CD8-positive, alpha-beta memory T cell (primary cell): ENCODE measurements at places on chromosomes 4 and X. TPM values are rescaled to one million over a fixed set of nuclear protein-coding genes. Genes with fewer than 3 reads are reported as not detected.

DNA sequence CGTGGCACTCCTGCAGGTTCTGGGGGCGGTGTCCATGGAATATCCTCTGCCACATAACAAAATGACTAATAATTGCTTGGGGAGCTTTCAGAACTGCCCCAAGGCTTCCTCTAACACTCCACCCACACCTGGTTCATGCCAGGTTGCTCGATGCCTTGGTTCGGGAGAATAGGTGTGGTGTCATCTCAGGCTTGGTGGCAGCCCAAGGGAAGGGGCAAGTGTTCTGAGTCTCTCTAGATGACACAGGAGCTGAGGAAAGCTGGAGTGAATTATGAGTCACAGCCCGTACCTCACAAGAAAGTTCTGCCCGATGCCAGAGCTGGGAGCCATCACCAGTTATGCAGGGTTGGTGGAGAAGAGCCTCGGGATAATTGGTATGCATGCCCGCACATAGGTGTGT is 14.7 kb downstream of the FTSJ1 start:
- H3K4me3 ChIP-seq, result no peak overlapping the region
- H3K36me3 ChIP-seq, result no peaks in the 10 kb centered on the region
- H3K27me3 ChIP-seq, result no peaks in the 10 kb centered on the region

KIT gene
- total RNA-seq, result 0.39 TPM

CT83 gene
- not detected for total RNA-seq

GRCh38 chr4:39104255-39104654 is 42.2 kb downstream of the KLHL5 start:
- no peak for DNase-seq
- no peaks in the 10 kb centered on the region for H3K4me1 ChIP-seq
- H3K27ac ChIP-seq, result no peak overlapping the region
- H3K27me3 ChIP-seq, result no peaks in the 10 kb centered on the region
- H3K36me3 ChIP-seq, result no peaks in the 10 kb centered on the region

GRCh38 chr4:77002321-77003107 is 53.0 kb downstream of the SEPTIN11 start:
- no peaks in the 10 kb centered on the region for H3K27me3 ChIP-seq
- no peak overlapping the region for H3K4me3 ChIP-seq
- DNase-seq, result no peak
- peaks cover 8% of the 10 kb centered on the region for H3K4me1 ChIP-seq
- no peak overlapping the region for H3K27ac ChIP-seq
- no peaks in the 10 kb centered on the region for H3K36me3 ChIP-seq

- H3K36me3 ChIP-seq, result no peaks in the 10 kb centered on the region
- H3K4me3 ChIP-seq, result no peak overlapping the region
- no peak for DNase-seq
- no peak overlapping the region for H3K27ac ChIP-seq
Observed at GRCh38 chr4:159258889-159259560, 156.1 kb downstream of the RAPGEF2 start.

SSX4 gene
- not detected for total RNA-seq

GRCh38 chrX:1925053-1925481 is 310.2 kb downstream of the ASMT start:
- DNase-seq, result no peak
- H3K36me3 ChIP-seq, result no peaks in the 10 kb centered on the region
- no peak overlapping the region for H3K27ac ChIP-seq
- H3K4me3 ChIP-seq, result no peak overlapping the region

GRCh38 chr4:69876071-69876470 is 16.1 kb upstream of the SULT1E1 start:
- H3K4me1 ChIP-seq, result no peaks in the 10 kb centered on the region
- H3K27ac ChIP-seq, result no peak overlapping the region
- H3K27me3 ChIP-seq, result no peaks in the 10 kb centered on the region
- no peak overlapping the region for H3K4me3 ChIP-seq
- no peaks in the 10 kb centered on the region for H3K36me3 ChIP-seq

HEPH gene
- total RNA-seq, result not detected

DNA sequence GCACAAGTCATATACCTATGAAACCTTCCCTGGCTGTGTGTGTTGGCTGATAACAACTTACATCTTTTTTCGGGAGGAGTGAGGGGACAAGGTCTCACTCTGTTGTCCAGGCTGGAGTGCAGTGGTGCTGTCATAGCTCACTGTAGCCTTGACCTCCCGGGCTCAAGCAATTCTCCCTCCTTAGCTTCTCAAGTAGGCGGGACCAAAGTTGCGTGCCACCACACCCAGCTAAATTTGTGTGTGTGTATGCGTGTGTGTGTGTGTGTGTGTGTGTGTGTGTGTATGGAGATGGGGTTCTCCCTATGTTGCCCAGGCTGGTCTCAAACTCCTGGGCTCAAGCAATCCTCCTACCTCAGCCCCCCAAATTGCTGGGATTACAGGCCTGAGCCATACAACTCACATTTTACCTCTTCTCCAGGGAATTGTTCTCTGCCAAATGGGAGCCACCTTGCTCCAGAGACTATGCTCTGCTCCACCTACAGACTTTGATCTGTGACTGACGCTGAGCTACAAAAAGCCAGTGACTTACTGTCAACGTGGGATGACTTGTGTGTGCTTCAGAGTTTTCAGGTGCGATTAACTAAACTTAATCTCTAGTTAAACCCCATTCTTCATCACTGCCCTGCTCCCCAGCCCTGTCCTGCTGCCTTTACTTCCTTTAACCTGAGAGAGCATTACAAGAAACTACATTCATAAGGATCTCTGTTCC is 2.0 kb upstream of the BEX4 start:
- no peak overlapping the region for H3K27ac ChIP-seq
- no peak for DNase-seq
- no peaks in the 10 kb centered on the region for H3K27me3 ChIP-seq
- no peak overlapping the region for H3K4me3 ChIP-seq

TLR6 gene
- total RNA-seq, result 1.2 TPM

NUDT11 gene
- 2.0 TPM for total RNA-seq

RNF150 gene
- total RNA-seq, result not detected

DNA sequence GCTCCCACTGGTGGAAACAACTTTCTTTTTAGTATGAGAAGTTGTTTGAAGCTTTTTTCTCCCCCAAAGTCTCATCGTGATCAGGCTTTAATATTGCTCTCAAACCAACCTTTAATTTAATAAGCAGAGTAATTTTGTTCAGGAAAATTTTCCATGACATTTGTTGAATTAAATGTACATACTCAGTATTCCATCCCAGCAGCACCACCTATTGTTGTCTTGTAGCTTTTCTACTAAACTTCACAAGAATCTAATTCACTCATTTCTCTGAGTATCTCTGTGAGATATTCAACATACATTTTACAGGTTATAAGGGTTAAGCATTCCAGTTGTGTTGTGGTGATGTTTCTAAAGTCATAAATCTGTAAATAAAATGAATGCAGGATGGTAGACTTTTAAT is 218.3 kb upstream of the HAND2 start:
- H3K4me1 ChIP-seq, result no peaks in the 10 kb centered on the region
- no peak for DNase-seq
- H3K27me3 ChIP-seq, result no peaks in the 10 kb centered on the region
- no peak overlapping the region for H3K4me3 ChIP-seq
- H3K27ac ChIP-seq, result no peak overlapping the region
- no peaks in the 10 kb centered on the region for H3K36me3 ChIP-seq

GRCh38 chrX:13647709-13648212 is 5.2 kb upstream of the TCEANC start:
- H3K36me3 ChIP-seq, result no peaks in the 10 kb centered on the region
- DNase-seq, result peak; percentile 54
- H3K4me1 ChIP-seq, result peaks cover 6% of the 10 kb centered on the region
- no peaks in the 10 kb centered on the region for H3K27me3 ChIP-seq
- H3K27ac ChIP-seq, result peak overlapping the region; percentile 65
- H3K4me3 ChIP-seq, result no peak overlapping the region

- no peak for DNase-seq
- no peak overlapping the region for H3K27ac ChIP-seq
- H3K4me1 ChIP-seq, result peaks cover 3% of the 10 kb centered on the region
- H3K27me3 ChIP-seq, result no peaks in the 10 kb centered on the region
- H3K36me3 ChIP-seq, result peaks cover 6% of the 10 kb centered on the region
- no peak overlapping the region for H3K4me3 ChIP-seq
Observed at GRCh38 chr4:38989487-38989886, 42.7 kb downstream of the TMEM156 start.

C4orf33 gene
- 6.8 TPM for total RNA-seq
